Skeletal muscle cell (primary cell): ENCODE measurements at places on chromosomes 11 and 22.

DNA sequence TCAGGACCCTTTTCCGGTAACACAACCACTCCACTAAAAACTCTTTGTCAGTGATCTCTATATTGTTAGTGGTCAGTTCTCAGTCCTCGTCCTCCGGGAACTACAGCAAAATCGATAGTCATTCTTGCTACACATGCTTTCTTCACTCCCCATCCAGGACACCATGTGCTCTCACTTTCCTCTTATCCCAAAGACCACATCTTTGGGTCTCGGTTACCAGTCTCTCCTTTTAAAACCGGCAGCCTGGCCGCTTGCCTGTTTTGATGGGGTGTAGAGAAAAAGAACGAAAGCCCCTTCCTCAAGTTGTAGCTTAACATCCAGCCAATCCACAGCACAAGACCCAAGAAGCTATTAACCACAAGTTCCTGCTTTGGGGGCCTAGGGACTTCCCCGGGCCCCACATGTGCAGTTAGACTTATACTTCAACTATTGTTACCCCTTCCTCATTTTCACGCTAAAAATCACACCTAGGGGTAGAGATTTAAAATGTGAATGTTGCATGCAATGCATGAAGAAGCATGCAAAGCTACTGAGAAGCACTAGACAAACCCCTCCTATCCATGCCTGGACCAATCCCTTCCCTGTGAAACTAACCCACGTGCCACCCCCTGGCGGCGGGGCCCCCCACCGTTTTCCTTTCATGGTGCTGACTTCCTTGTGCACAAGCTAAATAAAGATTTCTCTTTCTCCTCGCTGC lies 1.5 kb upstream of the TOLLIP start:
- no peak for DNase-seq

DNA sequence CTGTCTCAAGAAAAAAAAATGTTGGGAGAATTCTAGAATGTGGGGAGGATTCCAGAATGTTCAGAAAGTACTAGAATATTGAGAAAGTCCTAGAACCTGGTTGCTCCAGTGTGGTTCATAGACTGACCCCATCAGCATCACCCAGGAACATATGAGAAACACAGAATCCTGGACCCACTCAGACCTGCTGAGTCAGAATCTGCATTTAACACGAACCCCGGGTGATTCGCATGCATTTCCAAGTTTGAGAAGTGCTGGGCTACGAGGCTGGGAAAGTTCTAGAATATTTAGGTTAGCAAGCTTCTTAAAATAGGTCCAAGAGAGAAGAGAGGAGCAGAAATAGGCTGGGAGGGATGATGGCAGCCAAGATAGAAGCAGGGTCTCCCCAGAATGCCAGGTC lies 6.4 kb downstream of the C1QTNF6 start:
- DNase-seq: no peak

DNA sequence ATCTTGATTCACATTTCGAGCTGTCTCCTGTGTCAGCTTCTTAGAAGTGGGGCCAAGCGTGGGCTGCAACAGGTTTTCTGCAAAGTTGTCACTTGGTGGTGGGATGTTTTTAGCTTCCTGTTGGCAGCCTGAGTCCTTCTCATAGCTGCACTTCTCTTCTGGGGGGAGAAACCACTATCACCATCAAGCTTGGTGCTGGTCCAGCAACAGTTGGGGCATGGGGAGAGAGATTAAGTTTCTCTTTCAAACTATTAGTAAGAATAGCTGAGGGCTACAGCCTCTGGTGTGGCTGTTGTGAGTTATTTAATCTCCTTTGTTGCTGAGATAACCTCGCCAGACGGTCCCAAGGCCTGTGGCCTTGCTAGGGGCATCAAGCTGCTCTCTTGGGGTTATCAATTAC lies 123.3 kb upstream of the CRYBB3 start:
- DNase-seq: no peak

DNA sequence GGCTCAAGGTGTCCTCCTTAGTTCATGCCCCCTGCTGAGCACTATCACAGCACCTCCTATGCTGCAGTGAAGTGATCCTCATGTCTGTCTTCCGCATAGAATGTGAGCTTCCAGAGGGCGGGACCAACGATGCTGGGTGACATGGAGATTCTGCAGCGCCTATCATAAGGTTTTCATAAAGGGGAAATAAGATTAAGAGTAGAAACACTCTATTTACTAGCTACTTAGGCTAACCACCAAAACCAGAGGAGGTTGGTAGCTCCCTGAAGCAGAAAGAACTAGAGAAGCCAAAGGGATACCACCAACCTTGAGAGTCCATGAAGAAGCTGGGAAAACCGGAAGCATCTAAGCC lies 39.3 kb upstream of the POU2AF1 start:
- no peak for DNase-seq

- no peak for DNase-seq
These were observed 20.6 kb upstream of the RPS13 start for GRCh38 chr11:17098038-17098437.

GRCh38 chr11:8204025-8204424 lies 35.2 kb upstream of the RIC3 start:
- DNase-seq: no peak

DNA sequence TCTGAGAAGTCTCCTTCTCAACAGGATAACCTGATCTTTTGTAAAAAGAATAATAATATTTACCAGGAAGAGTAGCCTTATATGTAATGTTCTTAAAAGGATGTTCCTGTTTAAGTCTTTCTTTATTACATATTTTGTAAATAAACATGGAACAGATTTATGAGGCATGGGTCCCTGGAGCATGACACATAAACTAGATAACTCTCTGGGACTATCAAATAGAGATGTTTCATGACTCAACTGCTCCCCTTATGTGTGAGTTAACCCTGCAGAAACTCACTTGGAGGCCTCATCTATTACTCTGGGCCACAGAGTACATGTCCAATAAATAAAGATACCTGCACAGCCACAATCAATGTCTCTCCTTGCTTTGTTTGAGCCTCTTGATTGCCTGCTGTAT lies 64.6 kb downstream of the GDPD4 start:
- DNase-seq: no peak

GRCh38 chr22:38777087-38777671 lies 16.8 kb downstream of the DNAL4 start:
- DNase-seq: no peak

DNA sequence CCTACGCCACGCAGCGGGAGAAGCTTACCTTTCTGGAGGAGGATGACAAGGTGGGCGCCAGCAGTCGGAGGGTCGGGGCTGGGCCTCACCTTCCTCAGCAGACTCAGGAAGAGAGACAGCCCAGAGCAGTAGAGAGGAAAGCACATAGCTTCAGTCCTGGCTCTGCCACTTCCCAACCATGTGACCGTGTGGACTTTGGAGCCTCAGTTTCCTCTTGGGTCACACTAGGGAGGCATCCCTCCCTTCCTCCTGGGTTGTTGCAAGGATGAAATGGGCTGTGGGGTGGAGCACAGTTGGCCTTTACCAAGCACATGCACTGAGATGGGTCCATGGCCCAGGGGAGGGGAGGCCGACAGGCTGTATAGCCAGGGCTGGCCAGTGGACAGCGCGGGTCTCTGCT lies 12.9 kb downstream of the DPP3 start:
- DNase-seq: no peak

DNA sequence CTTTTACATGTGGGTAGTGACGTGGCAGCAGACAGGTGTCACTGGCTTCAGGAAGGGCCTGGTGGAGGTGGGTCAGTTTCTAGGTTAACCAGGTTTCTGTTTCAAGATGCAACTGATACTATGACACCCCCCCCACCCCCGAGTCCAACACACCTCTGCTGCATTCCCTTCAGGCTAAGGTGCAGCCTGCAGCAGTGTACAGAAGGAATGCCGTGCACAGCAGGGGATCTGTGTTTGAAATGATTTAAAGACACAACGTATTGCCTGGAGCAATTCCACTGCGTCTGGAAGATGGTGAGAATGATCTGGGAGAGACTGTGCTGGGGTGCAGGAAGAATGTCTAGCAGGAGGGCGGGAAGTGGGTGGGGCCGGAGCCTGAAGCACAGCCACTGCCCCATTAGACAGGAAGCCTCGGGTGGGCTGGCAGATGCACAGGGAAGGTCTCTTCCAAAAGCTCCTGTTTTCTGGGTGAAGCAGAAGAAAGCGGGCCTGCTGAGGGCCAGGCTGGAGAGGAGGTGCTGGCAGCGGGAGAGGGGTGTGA lies 11.9 kb upstream of the TESMIN start:
- DNase-seq: no peak

DNA sequence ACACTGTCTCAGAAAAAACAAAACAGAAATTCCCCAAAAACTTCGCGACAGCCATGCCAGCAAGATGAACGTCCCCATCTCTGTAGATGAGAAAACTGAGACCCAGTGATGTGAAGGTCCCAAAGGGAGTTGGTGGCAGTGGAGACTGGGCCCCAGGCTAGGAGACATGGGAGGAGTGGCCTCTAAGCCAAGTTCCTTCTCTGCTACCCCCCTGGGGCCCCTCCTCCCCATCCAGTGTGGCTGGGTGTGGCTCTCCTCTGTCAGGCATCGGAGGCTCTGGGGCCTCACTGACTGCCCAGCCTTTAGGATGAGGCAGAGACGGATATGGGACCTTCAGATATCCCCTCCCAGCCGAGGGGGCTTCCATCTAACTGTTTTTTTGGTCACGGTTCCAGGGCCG lies 9.8 kb downstream of the RELT start:
- no peak for DNase-seq

GRCh38 chr11:24587635-24588034 lies 90.8 kb downstream of the LUZP2 start:
- DNase-seq: no peak
